ENCODE measurements at places on chromosomes 11 and 22. TPM values are rescaled to one million over a fixed set of nuclear protein-coding genes. Genes with fewer than 3 reads are reported as not detected.

GRCh38 chr11:71213696-71214552 lies 38.5 kb downstream of the SHANK2 start:
- DNase-seq = no peak

Gene DGCR8
- total RNA-seq = 19.9 TPM

DNA sequence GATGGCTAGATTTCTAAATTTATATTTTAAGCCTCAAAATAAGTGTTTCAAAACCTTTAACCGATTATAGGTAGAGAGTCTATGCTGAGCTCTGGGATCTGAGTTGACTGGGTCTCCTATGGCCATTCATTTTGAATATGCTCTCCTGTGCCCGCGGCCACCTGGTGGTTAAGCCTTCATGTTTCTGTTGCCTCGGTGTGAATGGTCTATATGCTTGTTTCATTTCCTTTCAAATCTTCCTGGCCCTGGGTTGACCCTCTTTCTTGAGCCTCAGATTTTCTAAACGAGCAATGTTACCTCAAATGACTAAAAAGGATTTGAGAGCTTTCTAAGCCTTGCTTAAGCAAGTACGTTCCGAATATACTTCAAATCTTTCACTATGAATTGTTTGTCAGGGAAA lies 789.4 kb upstream of the KIRREL3 start:
- no peak for DNase-seq

- peak; percentile 38 for DNase-seq
Observed at GRCh38 chr11:134207538-134208239, 16.1 kb downstream of the NCAPD3 start.

GRCh38 chr11:17102462-17102861 lies 25.0 kb upstream of the RPS13 start:
- DNase-seq = no peak

Gene F2
- total RNA-seq = not detected

DNA sequence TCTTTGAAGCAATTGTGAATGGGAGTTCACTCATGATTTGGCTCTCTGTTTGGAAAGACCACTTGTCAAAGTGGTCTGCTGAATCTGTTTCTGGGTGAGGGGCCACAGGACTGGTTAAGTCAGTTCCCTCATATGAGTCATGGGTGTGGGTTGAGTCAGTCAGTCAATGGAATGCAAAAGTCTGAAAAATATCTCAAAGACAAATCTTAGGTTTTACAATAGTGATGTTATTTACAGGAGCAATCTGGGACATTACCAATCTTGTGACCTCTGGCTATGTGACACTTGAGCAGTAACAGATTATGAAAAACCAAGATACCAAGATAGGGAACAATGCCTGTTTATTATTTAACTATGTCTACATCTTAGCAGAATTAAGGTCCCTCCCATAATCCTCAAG lies 311.6 kb downstream of the AASDHPPT start:
- DNase-seq = no peak

DNA sequence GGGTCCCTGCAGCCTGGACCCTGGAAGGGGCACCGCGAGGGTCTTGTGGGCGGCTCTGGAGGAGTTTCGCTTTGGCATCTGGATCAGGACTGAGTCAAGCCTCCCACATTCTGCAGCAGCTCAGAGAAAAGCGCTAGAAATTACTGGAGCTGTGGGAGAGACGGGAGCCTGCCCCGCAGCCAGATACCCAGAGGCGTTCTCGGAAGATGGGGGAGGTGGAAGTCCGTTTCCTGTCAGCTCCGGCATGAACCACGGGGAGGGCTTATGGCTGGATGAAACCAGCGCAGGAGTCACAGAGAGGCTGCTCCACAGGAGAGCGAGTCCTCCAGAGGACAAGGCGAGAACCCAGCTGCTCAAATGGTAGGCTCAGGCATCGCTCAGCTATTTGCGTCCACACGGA lies 379.3 kb downstream of the OPCML start:
- DNase-seq = no peak

Gene NPTXR
- 30.8 TPM for total RNA-seq

Gene RHOG
- total RNA-seq = 31.1 TPM

DNA sequence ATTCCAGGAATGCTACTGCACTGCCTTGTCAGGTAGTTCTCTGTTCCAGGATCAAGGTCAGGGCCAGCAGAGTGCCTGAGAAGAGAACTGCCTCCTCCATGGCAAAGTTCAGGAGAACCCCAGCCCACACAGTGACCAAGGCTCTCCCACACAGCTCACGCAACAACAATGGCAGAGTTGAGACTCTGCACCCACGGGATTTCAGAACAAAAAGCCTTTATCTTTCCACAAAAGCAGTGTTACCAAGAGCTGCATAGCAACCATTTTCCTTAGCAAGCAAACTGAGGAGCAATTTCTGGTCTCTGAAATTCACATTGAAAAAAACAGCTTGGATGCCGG lies 11.1 kb downstream of the PLAAT3 start:
- DNase-seq = no peak

Gene ABCC8
- 1.9 TPM for total RNA-seq

DNA sequence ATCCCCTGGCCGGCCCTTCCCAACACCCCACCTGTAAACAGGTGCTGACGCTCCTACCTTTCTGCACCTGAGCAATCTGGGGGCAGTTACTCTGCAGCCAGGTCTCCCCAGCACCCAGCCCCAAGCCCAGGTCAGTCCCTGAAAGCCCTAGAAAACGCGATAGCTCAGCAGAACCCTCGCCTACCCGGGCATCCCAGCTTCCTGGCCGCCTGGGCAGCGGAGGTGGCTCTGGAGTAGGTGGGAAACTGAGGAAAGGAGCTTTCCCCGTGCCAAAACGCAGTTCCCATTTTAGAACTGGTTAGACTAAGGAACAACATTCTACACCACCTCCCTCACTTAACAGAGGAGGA lies 445 bp downstream of the SYTL2 start:
- no peak for DNase-seq

Gene MIAT
- total RNA-seq = 1.8 TPM

Gene C11orf91
- total RNA-seq = 1.7 TPM

Gene MUC5AC
- not detected for total RNA-seq

DNA sequence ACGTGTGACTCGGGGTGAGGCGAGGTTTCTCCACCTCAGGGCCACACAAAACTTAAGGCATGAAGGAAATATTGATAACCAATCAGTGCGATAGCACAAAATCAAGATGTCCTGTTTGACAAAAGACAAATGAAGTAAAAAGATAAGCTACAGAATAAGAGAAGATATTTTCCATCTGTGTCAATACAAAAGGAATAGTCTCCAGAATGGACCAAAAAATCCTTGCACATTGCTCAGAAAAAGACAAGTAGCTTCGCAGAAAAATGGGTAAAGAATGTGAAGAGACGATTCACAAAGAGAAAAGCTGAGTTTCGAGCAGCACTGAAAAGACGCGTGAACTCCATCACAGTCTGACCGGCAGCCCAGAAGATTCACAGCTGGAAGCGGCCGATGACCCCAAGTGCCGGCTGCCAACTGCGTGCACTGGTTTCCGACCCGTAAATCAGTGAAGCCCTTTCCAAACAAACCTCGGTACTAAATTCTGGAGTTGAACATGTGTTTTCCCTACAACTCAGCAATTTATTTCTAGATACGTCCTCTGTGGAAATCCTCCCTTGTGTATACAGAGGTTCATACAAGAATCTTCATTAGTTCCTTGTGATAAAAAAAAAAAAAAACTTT lies 308.4 kb downstream of the BRD1 start:
- no peak for DNase-seq

- DNase-seq = no peak
Observed at GRCh38 chr22:37970864-37971263, 13.5 kb downstream of the SOX10 start.

Gene TEX54
- total RNA-seq = not detected

DNA sequence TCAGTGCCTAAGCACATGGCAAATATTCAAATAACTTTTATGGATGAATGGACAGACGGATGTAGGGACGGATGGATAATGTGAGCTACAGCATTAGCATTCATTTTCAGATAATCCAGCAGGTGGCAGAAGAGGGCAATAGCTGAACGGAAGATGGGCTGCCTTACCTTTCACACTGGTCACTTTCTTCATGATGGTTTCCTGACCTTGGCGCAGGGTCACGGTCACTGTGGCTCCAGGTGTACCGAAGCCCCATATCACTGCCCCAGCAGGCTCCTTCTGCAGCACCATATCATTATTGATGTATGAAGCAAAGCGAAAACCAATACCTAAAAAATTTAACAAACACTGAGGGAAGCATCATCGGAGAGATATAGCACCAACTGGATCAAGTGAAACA lies 4.3 kb downstream of the SIAE start:
- peak; percentile 26 for DNase-seq

- DNase-seq = no peak
Observed at GRCh38 chr11:33551051-33551450, 149.6 kb downstream of the C11orf91 start.

DNA sequence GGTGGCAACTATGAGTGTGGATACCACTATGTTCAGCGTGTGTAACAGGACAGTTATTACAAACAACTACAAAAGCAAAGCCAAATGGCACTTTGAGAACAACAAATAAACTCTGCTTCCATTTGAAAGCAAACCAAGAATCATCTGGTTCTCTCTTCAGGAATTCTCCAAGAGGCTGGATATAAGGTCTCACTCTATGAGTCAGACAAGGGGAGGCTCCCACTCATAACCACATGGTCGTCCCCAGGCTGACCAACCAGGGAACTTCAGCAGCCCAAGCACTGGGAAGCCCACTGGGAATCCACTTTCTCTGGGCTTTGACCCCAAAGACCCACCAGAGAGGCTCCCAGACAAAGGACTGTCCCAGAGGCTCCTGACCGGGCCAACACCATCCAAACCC lies 35.3 kb downstream of the DGCR2 start:
- DNase-seq = no peak

DNA sequence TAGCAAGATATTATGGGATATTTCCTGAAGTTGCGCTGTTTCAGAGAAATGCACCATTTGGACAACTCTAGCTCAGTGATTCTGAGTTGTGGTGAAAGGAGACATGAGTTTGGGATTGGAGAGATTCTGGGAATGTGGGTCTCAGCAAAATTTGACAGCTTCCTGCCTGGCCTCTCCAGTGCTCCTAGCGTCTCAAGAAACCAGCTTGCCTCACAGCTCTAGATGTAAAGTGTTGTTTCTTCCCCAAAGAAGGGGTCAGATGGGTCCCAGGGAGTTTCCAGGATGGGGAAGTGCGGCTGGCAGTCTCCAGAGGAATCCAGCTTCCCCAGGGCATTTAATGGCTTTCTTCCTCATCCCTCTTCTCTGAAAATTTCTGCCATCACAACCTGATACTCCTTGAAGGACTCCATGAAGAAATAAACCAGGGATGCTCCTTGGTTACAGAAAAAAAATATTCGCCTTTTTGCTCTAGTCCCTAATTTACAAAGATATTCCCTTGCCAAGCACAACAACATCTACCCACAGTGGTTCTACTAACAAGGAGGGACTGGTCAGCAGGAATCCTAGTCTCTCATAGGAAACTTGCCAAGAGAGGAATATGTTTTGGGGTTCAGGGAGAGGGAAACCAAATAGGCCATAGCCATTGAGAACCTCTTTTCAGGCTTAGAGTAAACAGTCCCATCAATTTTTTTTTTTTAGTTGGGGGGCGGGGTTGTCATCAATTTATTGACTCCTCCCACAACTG lies 185.4 kb upstream of the E2F8 start:
- no peak for DNase-seq

- DNase-seq = no peak
Observed at GRCh38 chr22:25413620-25414019, 150.9 kb upstream of the GRK3 start.

Gene OR52I1
- total RNA-seq = not detected

Gene BAD
- 96.3 TPM for total RNA-seq

- no peak for DNase-seq
Observed at GRCh38 chr11:114358716-114359115, 41.6 kb downstream of the C11orf71 start.

DNA sequence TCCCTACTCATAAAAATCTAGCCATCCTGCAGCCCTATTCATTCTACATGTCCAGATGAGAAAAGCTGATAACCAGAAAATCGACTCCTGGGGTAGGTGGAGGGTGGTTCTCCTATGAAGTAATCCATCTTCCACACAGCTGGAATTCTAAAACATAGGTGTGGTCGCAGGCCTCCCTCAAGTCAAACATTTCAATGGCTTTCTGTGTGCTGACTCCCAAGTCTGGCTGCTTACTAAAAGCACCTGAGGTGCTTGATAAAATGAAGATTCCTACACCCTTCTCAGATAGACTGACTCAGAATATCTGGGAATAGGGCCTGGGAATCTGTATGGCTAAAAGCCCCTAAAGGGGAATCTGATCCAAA lies 26.1 kb downstream of the IRAG1 start:
- no peak for DNase-seq

GRCh38 chr11:73463359-73463758 lies 87.2 kb downstream of the RELT start:
- DNase-seq = no peak

DNA sequence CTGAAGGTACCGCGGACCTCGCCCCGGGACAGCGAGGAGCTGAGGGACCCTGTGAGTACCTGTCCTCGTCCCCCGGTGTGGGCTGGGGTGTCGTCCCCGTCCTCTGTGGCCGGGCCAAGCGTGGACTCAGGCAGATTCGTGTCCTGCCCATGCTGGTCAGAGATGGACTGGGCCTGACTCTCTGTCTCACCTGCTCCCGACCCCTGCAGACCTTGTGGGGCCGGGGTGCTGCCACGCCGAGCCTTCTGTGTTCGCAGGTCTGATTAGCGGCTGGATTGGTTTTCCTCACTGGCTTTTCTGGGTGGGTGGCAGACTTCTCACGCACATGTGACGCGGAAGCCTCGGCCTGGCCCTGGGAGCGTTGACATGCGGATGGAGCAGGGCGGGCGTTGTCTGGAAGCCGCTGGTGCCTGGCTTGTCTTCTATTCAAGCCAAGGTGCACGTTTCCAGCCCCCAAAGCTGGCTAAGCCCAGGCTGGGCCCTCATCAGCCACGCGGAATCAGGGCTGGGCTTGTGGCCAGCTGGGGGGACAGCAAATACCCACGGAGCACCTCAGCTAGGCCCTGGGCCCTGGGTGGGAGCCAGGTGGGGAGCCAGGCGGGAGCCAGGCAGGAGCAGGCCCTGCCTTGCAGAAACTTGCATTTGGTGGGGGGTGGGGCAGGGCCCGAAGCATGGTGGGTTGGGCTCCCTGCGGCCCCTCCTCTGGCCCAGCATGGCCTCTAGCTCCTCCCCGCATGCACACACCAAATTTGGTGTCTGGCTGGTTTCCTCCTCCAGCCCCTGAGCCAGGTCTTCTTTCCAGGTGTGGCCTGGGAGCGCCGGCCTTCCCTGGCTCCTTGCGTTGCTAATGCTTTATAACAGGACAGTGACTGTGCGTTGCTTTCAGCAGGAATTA lies 7.0 kb downstream of the GRAMD4 start:
- no peak for DNase-seq

Gene TREH
- total RNA-seq = not detected

Gene CHRDL2
- total RNA-seq = 25.4 TPM

Gene TBX10
- total RNA-seq = not detected
